Gastrocnemius medialis (tissue), 4 donors: ENCODE measurements at places on chromosomes 12 and 14. TPM values are rescaled to one million over a fixed set of nuclear protein-coding genes. Genes with fewer than 3 reads are reported as not detected.
A peak's percentile ranks its signal among the peaks of the same experiment; 100 is the strongest.

- DNase-seq: no peak
Measured at GRCh38 chr12:24899503-24900075, 49.3 kb downstream of the BCAT1 start.

The SYNDIG1L gene
- total RNA-seq: not detected

- no peak for DNase-seq
Measured at GRCh38 chr12:69837657-69838415, 12.8 kb downstream of the MYRFL start.

The IL26 gene
- not detected for total RNA-seq

DNA sequence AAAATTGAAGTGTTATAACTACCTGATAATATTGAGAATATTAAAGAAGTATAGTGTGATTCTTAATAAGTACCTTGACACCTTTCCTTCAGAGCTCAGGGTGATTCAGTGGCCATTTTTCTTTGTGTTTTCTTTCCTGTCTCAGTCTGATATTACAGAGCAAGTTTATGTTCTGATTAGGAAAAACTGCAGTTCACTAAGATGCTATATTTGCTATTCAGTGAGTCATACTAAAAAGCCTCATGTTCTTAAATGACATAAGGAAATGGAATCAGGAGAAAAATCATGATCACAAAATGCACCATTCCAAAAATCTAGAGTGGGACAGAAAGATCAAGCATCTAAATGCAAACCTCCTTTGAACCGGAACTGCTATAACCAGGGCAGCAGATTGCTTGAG, 390.6 kb upstream of the ATP2B1 start:
- no peak for DNase-seq

- DNase-seq: no peak
Measured at GRCh38 chr12:28237423-28237822, 47.2 kb downstream of the CCDC91 start.

DNA sequence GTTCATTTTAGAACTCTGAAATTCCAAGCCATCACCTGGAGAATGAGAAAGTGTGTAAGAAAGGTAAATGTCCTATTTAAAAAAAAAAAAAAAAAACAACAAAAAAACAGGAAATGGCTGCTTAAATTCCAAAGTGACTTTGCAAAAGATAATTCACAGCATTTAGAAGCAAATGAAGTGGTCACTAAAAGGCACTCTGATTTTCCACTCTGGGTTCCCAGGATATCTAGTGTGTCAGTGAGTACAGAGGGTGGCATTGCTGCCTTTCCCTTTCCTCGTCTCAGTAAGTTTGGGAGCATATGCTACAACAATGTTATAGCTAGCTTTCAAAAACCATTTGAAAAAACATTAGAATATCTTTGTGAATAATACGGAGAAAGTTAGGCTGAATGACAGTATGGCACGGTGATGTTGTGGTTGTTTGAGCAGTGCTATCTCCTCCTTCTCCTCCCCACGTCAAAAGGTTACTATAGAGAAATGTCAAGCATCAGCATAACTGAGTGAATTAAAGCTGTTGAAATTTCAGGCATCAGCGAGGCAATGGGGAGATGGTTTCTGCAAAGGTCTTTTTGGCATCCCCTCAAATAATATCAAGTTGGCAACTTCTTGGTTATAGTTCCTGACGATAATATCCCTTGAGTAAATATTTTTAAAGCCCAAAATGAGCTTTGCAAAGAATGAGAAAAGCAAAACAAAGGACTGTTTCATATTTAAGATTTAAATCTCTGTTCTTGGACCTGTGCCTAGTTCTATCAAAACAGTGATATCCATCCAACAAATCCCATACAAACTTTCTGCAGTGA, 164.5 kb upstream of the E2F7 start:
- no peak for DNase-seq

DNA sequence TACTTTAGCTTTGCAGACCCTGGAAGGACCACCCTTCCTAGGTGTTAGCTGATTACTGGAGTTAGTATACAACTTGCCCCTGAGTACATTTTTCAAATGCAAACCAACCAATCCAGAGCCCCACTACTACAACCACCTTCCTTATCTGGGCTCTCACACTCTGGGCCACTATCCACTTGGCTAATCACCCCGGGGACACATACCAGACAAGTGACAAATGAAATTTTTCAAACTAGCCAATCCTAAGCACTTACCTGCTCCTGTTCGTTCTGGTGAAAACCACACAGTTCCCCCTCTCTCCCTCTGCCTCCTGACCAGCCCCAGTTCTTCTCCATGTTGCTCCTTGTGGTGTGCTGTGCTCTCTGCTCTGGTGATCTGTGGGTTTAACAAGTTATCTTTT, 140.4 kb downstream of the CNTN1 start:
- DNase-seq: no peak

DNA sequence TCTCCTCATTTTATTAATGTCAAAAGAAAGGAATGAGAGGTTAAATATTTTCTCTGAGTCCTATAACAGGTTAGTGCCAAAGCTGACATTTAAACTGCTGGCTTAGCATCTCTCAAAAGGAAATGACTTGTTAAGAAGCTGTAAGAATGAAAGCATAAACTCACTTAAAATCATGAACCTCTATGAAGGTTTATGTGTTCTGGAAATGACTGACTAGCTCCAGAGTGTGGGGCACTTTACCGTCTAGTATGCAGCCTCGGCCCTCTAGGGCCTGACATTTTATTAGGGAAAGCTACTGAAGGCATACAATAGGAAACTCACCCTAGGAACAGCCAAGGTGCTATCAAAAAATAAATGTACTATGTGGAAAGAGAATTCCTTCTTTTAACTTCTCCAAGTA, 35.1 kb downstream of the SPX start:
- DNase-seq: no peak

GRCh38 chr14:68380329-68380741, 412.5 kb downstream of the ZFP36L1 start:
- DNase-seq: no peak

The FBXO21 gene
- total RNA-seq: 141 TPM

- no peak for DNase-seq
Measured at GRCh38 chr12:467591-467990, 7.9 kb downstream of the B4GALNT3 start.

The TBX5 gene
- not detected for total RNA-seq

DNA sequence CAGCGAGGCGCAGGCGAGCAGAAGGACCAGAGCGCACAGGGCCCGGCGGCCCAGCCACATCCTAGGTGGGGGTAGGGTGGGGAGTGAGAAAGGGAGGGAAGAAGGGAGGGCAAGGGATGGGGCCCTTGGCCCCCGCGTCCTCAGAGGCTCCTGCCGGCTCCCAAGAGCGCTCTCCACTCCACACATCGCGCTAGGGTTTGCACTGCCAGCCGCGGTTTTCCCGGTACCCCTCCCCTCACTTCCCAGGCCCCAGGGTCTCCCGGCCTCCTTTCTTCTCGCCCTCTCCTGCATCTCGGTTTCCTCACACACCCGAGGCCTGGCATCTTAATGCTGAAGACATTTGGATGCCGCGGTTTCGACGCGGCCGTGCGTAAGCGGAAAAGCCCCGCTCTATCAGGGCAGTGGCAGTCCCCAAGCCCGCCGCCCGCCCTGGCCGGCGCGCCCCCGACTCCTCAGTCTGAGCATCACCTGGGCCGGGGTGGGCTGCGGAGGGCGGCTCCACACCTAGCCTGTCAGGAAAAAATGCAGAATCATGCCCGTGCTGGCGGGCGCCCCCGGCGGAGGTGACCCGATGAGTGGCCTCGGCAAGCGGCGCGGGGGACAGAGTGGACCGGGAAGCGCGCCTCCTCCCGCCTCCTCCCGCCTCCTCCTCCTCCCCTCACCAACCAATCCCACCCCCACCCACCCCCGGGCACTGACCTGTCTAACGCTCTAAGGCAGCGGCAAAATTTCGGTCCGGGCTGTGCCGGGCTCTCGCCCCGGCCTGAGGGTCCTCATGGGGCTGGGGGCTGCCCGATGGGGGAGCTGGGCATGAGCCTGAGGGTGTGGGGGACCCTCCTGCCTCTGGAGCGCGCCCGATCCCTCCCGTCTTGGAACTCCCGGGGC, 686 bp downstream of the B4GALNT1 start:
- DNase-seq: peak; percentile 33

The MMP14 gene
- 14.9 TPM for total RNA-seq

GRCh38 chr12:115137812-115138521, 454.0 kb upstream of the TBX3 start:
- no peak for DNase-seq

The MVK gene
- 10.6 TPM for total RNA-seq

GRCh38 chr12:40223646-40224045, 1.2 kb upstream of the LRRK2 start:
- no peak for DNase-seq

GRCh38 chr14:103284574-103285467, 49.2 kb upstream of the EIF5 start:
- DNase-seq: no peak

- peak; percentile 90 for DNase-seq
Measured at GRCh38 chr12:49673446-49674317, 33.5 kb downstream of the FMNL3 start.

- DNase-seq: no peak
Measured at GRCh38 chr12:123483602-123484248, 25.8 kb downstream of the SNRNP35 start.

- no peak for DNase-seq
Measured at GRCh38 chr12:94560431-94561221, 89.7 kb downstream of the TMCC3 start.

GRCh38 chr14:53541411-53541810, 388.3 kb upstream of the DDHD1 start:
- no peak for DNase-seq

DNA sequence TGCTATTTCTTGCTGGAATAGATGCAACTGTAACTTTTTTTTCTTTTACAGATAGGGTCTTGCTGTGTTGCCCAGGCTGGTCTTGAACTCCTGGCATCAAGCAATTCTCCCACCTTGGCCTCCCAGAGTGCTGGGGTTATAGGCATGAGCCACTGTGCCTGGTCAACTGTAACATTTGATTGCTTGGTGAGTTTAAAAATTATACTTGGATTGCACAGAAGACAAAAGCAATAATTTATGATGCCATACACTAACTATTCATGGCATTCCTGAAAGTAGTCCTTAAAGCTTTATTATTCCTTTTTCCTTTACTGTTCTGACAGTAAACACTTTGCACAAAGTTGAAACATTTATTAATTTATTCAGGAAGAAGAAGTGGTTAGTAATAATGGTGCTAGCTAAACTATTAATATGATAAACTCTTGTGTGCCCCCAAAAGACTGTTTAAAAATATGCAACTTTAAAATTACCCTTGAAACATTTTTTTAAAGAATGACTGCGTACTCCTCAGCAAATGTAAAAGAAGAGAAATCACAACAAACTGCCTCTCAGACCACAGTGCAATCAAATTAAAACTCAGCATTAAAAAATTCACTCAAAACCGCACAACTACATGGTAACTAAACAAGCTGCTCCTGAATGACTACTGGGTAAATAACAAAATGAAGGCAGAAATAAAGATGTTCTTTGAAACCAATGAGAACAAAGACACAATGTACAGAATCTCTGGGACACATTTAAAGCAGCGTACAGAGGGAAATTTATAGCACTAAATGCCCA, 8.3 kb downstream of the PTPRB start:
- no peak for DNase-seq

DNA sequence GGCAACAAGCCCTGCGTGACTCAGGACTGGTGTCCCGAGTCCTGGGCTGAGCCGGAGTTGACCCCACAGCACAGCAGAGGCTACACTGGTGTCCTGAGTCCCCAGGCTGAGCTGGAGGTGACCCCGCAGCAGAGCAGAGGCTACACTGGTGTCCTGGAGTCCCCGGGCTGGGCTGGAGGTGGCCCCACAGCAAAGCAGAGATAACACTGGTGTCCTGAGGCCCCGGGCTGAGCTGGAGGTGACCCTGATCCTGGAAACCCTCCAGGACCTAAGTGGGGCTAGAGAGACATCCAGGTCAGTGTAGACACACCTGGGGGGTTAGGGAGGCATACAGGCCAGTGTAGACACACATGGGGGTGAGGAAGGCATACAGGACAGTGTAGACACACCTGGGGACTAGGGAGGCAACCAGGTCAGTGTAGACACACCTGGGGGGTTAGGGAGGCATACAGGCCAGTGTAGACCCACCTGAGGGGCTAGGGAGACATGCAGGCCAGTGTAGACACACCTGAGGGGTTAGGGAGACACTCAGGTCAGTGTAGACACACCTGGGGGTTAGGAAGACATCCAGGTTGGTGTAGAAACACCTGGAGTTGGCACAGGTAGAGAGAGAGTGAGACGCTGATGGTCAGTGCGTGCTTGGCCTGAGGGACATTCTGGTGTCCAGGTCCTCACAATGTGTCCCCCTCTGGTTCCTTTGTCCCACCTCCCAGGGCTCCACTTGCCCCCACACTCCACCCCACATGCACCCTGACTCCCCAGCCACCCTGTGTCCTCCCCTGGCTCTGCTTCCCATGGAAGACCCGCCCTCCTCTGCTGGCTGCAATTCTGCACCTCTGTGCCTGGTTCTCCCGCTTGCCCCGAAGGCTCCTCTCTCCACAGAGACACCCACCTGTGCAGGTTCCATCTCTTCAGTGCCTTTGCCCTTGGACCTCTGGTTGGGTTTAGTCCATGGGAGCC, 321.6 kb upstream of the SFSWAP start:
- no peak for DNase-seq

- DNase-seq: no peak
Measured at GRCh38 chr12:45988264-45988663, 2.1 kb downstream of the SCAF11 start.

The IFI27L2 gene
- 4.7 TPM for total RNA-seq

- DNase-seq: no peak
Measured at GRCh38 chr12:89129167-89129870, 223.0 kb downstream of the DUSP6 start.

The CDKN3 gene
- 1.2 TPM for total RNA-seq

The ABCD2 gene
- total RNA-seq: 0.07 TPM

DNA sequence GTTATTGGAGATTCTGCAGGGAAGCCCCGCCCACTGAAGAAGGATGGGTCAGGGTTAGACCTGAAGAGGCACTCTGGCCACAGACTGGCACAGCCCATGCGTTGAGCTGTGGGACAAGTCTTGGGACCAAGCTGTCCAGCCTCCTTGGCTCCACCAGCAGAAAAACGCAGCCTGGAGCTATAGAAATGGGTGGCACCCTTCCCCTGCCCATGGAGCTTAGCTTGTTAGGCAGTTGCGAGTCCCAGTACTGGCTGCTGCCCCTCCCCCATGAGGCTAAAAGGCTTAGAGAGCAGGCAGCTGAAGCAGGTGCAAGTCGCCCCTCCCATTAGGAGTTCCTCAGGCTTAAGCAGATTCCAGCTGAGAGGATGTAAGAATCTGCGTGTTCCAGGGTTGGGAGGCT, 1124.0 kb upstream of the TMEM132C start:
- no peak for DNase-seq

DNA sequence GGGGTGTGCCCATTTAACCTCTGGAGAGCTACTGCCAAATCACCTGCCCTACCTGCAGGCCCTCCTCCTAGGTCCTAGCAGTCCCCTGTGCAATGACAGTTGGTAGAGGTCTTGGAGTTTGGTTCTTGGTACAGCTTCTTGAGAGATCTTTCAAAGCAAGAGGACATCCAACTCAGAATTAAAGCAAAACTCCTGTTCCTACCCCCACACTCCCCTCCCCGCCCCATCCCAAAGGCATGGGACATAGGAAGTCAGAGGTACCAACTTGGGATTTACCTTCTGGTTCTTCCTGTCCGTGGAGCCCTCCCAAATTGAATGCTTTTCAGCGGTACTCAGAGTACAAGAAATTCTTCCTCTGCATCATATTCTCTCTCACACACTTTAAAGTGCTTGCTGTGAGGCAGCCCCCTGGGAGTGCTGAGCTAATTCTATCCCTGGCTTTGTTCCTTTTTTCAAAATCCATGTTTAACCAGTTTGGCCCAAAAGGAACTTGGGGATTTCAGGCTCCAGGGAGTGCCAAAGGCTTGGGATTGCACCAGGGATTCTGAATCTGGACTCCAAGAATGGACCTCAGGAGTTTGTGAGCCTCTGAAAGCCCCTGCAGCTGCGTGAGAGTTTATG, 40.8 kb downstream of the GALNT16 start:
- no peak for DNase-seq

The RND1 gene
- total RNA-seq: not detected

GRCh38 chr12:65666876-65667275, 157.4 kb upstream of the HMGA2 start:
- DNase-seq: no peak
